PC-9 (cell line): ENCODE measurements at places on chromosomes 3 and 15. TPM values are rescaled to one million over a fixed set of nuclear protein-coding genes. Genes with fewer than 3 reads are reported as not detected.

Gene CNTN6
- total RNA-seq: not detected in 2 replicates

Gene DZIP3
- 11.7 and 14.5 TPM in 2 replicates for total RNA-seq

Gene BMF
- 8.2 and 11.0 TPM in 2 replicates for total RNA-seq

Gene OR5K1
- total RNA-seq: not detected in 2 replicates

Gene GPR171
- not detected in 2 replicates for total RNA-seq

Gene CCR1
- total RNA-seq: 0.28 TPM in 1 of 2 replicates, not detected in the other

Gene MORC1
- total RNA-seq: not detected in 2 replicates

Gene CDHR4
- total RNA-seq: 2.0 and 3.5 TPM in 2 replicates

GRCh38 chr3:129824926-129825541, 68.5 kb downstream of the TMCC1 start:
- peak; percentile 39 for DNase-seq
- H3K4me3 ChIP-seq: no peak overlapping the region
- H3K36me3 ChIP-seq: peaks cover 9% of the 10 kb centered on the region; the same call in 1 of the 2 replicates
- no peaks in the 10 kb centered on the region for H3K27me3 ChIP-seq
- no peak overlapping the region for H3K27ac ChIP-seq
- peaks cover 32% of the 10 kb centered on the region for H3K4me1 ChIP-seq

- H3K36me3 ChIP-seq: 0 out of 2 replicates have a peak, but pooled peaks cover 9% of the 10 kb centered on the region
- H3K4me1 ChIP-seq: peaks cover 58% of the 10 kb centered on the region
- peak; percentile 89 for DNase-seq
- no peak overlapping the region for H3K4me3 ChIP-seq
- H3K27ac ChIP-seq: peak overlapping the region; percentile 78
These were observed 37.1 kb downstream of the RAB11A start for GRCh38 chr15:65906396-65906795.

- H3K36me3 ChIP-seq: no peaks in the 10 kb centered on the region
- no peak overlapping the region for H3K4me3 ChIP-seq
- H3K27me3 ChIP-seq: no peaks in the 10 kb centered on the region
- peaks cover 24% of the 10 kb centered on the region for H3K4me1 ChIP-seq
These were observed 135.3 kb downstream of the RPL22L1 start for GRCh38 chr3:170734735-170735065.

DNA sequence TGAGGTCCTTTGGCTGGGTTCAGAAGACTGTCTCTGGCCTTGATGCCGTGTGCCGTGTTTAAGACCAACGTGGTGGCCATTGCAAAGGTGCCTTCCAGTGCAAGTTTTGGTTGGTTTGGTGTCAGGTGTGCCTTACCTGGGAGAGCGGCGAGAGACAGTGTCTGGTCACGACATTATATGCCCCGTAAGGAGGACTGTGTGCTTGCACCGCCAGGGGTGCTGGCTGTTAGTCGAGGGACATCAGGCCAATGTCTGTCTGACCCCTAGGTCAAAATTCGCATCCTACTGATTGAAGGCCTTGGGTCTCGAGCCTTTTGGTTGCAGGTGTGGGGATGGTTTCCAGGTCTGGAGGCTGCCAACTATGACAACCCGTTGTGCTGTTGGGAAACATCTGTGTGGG, 111.9 kb downstream of the SNRPN start:
- no peaks in the 10 kb centered on the region for H3K4me1 ChIP-seq
- no peaks in the 10 kb centered on the region for H3K27me3 ChIP-seq

GRCh38 chr3:14609941-14610340, 41.6 kb upstream of the CCDC174 start:
- DNase-seq: no peak
- H3K36me3 ChIP-seq: no peaks in the 10 kb centered on the region
- no peaks in the 10 kb centered on the region for H3K4me1 ChIP-seq
- H3K27me3 ChIP-seq: peaks cover 36% of the 10 kb centered on the region
- no peak overlapping the region for H3K27ac ChIP-seq

DNA sequence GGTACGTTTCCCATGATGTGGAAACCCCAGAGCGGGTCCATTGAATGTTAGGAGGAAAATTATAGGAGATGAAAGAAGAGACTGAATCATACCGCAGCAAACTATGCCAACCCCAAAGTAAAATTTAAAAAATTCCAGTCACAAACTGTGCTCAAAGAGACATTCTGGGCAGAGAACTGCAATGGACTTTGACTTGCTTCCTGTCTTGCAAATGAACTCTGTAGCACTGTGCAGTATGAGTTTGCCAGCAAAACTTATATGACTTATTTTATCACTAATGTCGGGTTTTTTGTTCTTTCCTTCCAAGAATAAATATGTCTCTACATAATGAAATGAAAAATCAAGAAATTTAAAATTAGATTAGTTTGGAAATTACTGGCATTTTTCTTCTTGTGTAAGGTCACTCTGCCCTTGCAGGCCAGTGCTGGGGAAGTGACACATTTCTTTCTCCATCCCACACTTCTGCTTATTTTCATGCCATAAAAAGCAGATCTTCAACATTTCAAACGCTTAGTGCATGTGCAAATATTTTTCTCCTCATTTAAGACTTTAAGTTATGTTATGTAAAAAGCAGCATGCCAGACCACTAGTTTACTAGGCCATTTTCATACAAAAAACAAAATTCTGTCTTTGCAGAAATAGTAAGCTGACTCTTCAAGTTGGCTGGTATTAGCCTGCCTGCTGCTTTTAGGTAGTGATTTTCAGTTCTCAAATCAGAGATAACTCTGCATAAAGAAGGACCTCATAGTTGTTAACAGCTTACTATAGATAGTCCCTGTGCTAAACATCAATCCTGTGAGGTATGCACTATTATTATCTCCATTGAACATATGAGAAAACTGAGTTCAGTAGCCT, 32.2 kb upstream of the SSR3 start:
- no peak overlapping the region for H3K4me3 ChIP-seq
- H3K4me1 ChIP-seq: no peaks in the 10 kb centered on the region
- no peaks in the 10 kb centered on the region for H3K36me3 ChIP-seq
- DNase-seq: no peak
- no peak overlapping the region for H3K27ac ChIP-seq

DNA sequence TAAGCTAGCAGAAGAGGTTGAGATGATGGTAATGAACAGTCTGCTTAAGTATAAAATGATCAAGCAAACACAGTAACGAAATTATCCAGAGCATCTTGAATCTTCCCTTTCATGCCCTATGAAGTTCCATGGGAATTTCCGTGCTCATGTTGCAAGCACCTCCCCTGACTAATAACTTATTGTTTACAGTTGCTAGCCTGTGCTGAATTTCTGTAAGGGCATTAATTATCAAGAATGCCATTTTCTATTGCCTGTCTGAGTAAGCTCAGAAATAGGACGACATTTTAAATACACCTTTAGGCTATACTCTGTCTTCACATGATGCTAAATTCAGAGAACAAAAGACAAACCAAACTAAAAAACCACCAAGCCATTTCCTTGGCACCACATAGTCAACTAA, 257.5 kb upstream of the LRTM1 start:
- no peaks in the 10 kb centered on the region for H3K4me1 ChIP-seq
- no peaks in the 10 kb centered on the region for H3K27me3 ChIP-seq
- no peak for DNase-seq
- no peak overlapping the region for H3K27ac ChIP-seq
- no peaks in the 10 kb centered on the region for H3K36me3 ChIP-seq
- no peak overlapping the region for H3K4me3 ChIP-seq

DNA sequence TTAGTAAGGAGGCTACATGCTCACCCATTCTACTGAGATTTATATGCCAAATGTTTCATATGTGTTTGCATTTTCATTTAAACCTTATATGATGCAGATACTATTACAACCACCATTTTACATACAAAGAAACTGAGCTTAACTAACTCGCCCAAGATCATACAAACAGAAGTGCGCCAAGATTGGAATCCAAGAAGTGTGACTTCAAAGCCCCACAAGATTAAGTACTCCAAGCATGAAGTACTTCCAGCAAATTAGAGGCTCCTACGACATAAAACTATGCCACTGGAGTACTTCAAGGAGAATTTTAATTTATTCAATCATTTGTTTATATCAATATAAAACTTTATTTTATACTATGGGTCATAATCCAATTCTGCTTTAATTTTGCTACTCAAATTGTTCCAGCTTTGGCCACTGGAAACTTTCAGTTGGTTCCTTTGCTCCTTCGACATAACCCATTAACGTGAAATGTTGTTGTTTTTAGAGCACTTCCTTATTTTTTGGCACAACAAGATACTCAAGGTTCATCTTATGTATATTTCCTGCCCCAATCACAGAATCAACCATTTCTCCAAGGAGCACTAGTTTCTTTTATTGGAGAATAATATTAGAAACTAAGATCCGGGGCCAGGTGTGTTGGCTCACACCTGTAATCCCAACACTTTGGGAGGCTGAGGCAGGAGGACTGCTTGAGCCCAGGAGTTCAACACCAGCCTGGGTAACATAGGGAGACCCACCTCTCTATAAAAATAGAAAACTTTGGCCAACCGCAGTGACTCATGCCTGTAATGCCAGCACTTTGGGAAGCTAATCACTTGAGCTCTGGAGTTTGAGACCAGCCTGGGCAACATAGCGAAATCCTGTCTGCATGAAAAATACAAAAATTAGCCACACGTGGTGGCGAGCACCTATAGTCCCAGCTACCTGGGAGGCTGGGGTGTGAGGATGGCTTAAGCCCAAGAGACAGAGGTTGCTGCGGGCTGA, 10.4 kb downstream of the INO80 start:
- no peaks in the 10 kb centered on the region for H3K27me3 ChIP-seq
- H3K4me1 ChIP-seq: no peaks in the 10 kb centered on the region
- DNase-seq: no peak
- no peaks in the 10 kb centered on the region for H3K36me3 ChIP-seq

- DNase-seq: no peak
- H3K27me3 ChIP-seq: no peaks in the 10 kb centered on the region
- H3K27ac ChIP-seq: no peak overlapping the region
- H3K4me1 ChIP-seq: no peaks in the 10 kb centered on the region
These were observed 20.2 kb downstream of the TLE3 start for GRCh38 chr15:70077188-70078147.

GRCh38 chr3:29521293-29521692, 240.4 kb downstream of the RBMS3 start:
- H3K4me1 ChIP-seq: no peaks in the 10 kb centered on the region
- no peaks in the 10 kb centered on the region for H3K27me3 ChIP-seq
- H3K36me3 ChIP-seq: no peaks in the 10 kb centered on the region

DNA sequence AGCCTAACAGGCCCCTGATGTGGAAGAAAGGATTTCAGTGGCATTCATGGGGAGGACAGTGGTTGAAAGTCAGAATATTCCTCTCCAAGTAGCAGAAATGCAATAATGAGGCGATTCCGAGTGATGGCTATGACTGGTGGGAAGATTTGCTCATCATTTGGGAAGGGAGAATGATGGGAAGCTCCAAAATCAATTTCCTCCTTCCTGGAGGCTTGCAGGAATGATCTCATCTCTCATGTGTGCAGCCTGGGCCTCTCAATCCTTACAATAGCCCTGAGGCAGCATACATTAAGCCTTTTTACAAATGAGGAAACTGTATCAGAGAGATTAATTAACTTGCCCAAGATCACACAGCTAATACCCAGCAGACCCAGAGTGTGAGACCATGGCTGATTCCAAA, 58.7 kb downstream of the BOC start:
- H3K4me3 ChIP-seq: no peak overlapping the region
- H3K27ac ChIP-seq: no peak overlapping the region
- DNase-seq: no peak
- H3K27me3 ChIP-seq: no peaks in the 10 kb centered on the region

- H3K27ac ChIP-seq: peak overlapping the region; percentile 32; the same call in 1 of the 2 replicates
- H3K4me3 ChIP-seq: no peak overlapping the region
- DNase-seq: no peak
- H3K27me3 ChIP-seq: no peaks in the 10 kb centered on the region
- H3K36me3 ChIP-seq: peaks cover 18% of the 10 kb centered on the region; the same call in 1 of the 2 replicates
These were observed 68.3 kb downstream of the SMAD3 start for GRCh38 chr15:67133738-67134066.

DNA sequence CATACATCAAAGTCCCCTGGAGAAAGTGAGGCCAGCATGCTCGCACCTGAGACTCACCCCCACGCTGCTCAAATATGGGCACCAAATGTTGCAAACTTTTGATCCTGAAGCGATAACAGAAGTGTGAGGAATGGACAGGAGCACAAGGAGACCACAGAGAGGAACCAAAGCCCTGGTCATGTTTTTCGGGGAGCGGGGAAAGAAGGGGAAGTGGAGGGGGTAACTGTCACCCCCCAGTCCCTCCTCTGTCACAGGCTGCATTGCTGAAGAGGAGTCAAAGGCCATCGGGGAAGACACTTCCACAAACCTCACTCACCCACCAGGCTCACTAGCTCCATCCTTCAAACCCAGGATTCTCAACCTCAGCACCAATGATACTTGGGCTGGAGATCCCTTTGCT, 182.4 kb downstream of the UACA start:
- no peaks in the 10 kb centered on the region for H3K36me3 ChIP-seq
- H3K4me1 ChIP-seq: peaks cover 18% of the 10 kb centered on the region
- H3K4me3 ChIP-seq: no peak overlapping the region
- no peak overlapping the region for H3K27ac ChIP-seq
- DNase-seq: no peak
- no peaks in the 10 kb centered on the region for H3K27me3 ChIP-seq

DNA sequence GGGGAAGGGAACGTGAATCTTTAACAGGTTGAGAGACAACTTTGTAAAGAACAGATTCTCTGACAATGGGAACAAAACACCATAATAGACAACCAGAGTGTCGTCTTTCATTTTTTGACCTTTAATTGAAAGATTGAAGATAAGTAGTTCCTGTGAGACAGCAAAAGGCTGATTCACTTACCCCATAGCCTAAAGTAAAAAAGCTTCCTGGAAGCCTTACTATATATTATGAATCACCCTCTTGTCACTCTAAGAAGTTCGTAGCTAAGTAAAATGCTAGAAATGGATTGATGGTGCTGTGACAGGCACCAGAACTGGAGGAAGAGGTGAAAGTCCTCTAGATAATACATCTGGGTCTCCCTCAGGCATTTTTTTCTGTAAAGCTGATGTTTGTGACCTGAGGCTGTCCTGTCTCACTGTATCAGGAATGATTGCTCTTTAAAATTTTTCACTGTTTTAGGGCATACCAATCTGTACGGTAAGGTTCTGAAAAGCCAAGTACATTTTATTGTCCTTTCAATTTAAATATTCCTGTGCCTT, 824.6 kb upstream of the SEMA6D start:
- H3K4me1 ChIP-seq: no peaks in the 10 kb centered on the region
- H3K36me3 ChIP-seq: no peaks in the 10 kb centered on the region
- no peaks in the 10 kb centered on the region for H3K27me3 ChIP-seq
